ENCODE measurements at places on chromosomes 11 and 22.

DNA sequence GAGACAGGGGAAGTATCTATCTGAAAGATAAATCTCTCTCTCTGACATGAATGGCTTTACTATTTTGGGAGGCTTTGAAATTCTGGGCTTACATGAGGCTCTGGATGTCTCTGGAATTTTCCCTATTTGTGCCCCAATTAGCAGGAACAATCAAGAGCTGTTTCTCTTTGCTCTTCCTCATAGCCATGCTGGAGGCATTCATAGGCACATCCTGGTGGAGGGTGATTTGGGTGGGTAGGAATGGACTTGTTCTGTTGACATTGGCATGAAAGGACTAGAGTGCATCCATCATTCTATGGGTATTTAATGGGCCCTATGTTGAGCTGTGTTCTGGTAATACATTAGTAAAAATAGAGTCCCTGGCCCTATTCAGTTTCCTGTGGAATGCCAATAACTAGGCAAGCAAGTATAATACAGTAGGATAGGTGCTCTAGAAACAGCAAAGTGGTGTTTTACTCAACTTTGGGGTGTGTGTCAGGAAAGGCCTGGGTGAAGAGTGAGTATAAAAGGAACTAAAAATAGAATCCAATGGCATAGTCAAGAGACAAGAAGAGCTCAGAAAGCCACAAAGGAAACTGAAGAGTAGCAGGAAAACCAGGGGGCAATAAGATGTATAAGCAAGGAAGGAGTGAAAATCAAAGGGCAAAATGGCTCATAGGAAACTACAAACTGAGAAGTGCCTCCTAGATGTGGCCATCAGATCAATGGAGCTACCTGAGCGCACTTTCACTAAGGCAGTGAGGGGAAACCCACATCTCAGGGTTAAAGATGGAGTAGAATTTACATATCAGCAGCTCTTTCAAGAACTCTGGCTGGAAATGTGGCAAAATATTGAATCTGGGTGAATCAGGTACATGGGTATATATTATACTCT is 45.0 kb downstream of the CWC15 start:
- DNase-seq = no peak

DNA sequence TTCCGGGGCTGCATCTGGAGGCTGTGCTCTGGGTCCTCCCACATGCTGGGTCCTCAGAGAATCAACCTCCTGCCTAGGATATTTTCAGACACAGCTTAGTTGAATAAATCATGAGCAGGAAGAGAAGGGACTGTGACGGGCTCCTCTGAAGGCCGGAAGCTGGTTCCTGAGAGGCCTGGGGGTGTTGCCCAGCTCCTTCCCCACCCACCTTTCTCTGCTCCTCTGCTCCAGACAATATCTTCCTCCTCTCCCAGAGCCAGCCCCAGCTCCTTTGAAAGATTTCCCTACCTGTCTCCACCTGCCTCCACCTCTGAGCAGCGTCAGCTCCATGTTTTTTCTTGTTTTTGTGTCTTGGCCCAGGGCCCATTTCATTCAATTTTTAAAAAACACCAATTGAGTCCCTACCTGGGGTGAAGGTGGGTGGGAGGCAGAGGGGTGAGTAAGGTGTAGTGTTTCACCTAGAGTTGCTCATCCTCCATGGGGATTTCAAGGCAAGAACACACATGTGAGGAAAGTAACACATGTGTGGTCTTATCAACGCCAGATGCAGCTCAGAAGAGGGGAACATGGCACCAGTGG is 24.8 kb upstream of the THY1 start:
- no peak for DNase-seq

- no peak for DNase-seq
These were observed 643.9 kb downstream of the TBC1D22A start for GRCh38 chr22:47406180-47406834.

GRCh38 chr11:32131321-32131720 is 40.4 kb downstream of the RCN1 start:
- DNase-seq = no peak

DNA sequence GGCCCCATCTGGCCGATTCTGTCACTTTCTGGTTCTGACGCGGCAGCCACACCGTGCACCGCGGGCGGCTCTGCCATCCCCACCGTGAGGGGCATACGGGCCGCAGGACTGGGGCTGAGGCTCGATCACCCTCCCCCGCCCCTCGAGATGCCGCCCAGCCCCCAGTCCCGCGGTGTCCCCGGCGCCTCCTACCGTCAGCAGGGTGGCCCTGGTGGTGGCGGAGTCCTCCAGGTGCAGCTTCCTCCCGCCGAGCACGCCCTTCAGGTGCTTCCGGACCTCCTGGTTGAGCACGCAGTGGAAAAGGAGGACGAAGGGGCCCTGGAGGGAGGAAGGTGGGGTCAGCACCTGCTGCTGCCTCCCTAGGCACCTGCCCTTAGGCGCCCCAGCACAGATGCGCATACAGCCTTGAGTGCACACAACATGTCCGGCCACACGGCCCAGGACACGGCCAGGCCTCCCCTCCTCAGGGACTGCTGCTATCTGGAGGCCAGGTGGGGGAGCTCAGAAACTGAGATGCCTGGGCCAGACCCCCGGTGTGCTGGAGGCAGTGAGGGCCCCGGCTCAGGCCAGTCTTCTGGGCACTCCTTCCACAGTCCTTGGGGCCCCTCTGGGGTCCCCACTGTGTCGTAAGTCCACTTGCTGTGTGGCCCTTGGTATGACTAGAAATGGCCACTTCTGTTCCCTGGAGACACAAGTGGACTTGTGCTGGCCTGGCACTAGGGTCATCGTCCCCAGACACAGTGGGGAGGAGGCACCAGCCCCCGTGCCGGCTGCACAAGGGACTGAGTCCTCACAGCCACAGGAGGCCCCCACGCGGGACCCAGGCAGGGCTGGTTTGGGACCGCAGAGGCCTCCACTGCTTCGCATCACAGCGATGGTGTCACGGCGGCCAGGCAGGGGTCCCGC is 31.5 kb downstream of the TRMU start:
- DNase-seq = no peak

DNA sequence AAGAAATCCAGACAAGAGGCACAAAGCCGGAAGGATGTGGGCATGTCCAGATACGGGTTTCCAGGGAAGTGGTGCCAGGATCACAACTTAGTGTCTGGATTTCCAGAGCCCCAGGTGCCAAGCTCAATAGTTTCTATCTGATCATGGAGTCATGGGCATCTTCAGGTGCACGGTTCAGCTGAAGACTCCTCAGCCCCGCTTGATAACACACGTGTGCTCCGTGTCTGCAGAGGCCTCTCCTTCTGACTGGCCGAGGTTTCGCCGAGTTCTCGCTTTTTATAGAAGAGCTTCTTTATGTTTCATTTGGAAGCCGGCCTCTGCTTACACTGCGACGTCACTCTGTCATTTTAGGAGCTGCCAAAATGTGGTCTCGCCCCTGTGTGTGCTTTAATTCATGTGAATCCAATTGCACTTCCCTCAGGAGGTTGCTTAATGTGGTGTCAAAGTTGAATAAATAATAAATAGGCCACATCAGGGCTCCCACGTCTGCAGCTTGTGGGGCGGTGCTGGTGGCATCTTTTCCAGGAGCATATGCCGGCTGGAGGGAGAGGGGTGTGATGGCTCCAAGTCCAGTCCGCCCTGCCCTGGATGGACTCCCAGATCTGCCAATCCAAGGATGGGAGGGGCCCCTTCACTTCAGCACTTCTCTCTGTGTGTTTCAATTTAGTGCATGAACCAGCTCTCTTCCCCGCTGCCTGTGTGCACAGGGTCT is 1410.8 kb downstream of the TBC1D22A start:
- no peak for DNase-seq

- no peak for DNase-seq
These were observed 46.3 kb upstream of the ALKBH3 start for GRCh38 chr11:43834286-43834685.

- DNase-seq = no peak
These were observed 801 bp upstream of the TXNRD2 start for GRCh38 chr22:19942157-19943081.

- no peak for DNase-seq
These were observed 27.6 kb upstream of the LRRC10B start for GRCh38 chr11:61480994-61481335.

Data from GM18507 (cell line).